ENCODE measurements at places on chromosomes 5 and 9. TPM values are rescaled to one million over a fixed set of nuclear protein-coding genes. Genes with fewer than 3 reads are reported as not detected.

The FKTN gene
- polyA plus RNA-seq = 1.1 TPM

DNA sequence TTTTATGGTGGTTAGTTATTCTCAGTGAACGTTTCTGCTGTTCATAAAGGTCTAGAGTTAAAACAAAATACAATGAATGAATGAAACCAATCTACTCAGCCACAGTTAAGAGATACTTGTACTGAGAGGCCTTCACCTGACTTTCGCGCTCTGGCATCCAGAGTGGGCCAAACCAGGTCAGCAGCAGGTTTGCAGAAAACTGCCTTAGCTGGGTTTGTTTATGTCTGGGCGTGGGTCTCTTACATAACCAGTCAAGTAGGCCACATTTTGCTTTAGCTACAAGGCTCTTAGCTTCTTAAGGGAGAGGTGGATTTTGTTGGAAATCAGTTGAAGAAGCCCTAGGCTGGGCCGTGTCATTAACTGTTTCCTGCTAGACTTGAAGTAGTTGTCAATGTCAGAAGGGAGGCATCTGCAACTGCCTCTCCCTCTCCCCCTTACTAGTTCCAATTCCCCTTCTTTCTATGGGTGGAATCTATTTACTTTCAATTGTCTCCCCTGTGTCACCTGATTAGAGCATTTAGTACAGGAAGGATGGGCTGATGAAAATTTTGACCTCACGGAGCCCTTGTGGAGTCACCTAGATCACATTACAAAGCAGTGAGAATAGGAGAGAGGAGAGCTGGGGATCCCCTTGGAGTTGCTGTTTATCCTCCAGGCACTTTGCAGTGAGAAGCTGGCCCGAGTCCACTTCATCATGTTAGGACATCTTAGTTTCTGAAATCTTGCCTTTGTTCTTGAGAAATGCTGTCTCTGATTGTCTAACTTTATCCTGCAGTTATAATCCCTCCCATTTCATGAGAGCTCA is 200.5 kb downstream of the ARHGEF28 start:
- peaks cover 2% of the 10 kb centered on the region for H3K27me3 ChIP-seq
- no peak overlapping the region for H3K27ac ChIP-seq
- no peaks in the 10 kb centered on the region for H3K36me3 ChIP-seq
- DNase-seq = no peak

The ERP44 gene
- 35.6 TPM for polyA plus RNA-seq

The PAEP gene
- not detected for polyA plus RNA-seq

The CDH9 gene
- polyA plus RNA-seq = not detected

The ZNF300 gene
- polyA plus RNA-seq = 1.2 TPM

- no peak overlapping the region for H3K27ac ChIP-seq
- no peaks in the 10 kb centered on the region for H3K4me1 ChIP-seq
- no peaks in the 10 kb centered on the region for H3K27me3 ChIP-seq
- H3K4me3 ChIP-seq = no peak overlapping the region
These were observed 89.6 kb downstream of the FRMD3 start for GRCh38 chr9:83448626-83449025.

The NOL6 gene
- 28.1 TPM for polyA plus RNA-seq

DNA sequence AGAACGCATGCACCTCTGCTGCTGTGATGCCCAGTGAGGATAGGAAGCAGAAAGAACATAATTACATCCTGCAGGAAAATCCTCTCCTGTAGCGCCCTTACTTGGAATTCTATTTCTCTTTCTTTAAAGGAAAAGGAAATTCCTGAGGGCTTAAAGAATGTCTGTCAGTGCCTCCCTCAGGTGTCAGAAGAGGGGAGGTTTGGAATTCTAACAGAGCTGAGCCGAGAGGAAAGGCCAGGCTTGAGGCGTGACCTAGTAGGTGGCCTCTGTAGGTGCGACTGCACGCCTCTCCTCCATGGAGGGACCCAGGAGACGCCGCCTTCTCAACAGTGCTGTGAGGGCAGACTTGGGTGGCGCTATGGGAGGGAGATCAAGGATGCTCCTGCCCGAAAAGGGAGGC is 55.9 kb upstream of the ERCC6L2 start:
- H3K27me3 ChIP-seq = no peaks in the 10 kb centered on the region
- no peak for DNase-seq
- no peak overlapping the region for H3K27ac ChIP-seq
- H3K4me3 ChIP-seq = no peak overlapping the region
- H3K36me3 ChIP-seq = no peaks in the 10 kb centered on the region

The EPB41L4B gene
- not detected for polyA plus RNA-seq

- no peaks in the 10 kb centered on the region for H3K27me3 ChIP-seq
- H3K4me1 ChIP-seq = no peaks in the 10 kb centered on the region
- no peak for DNase-seq
- H3K27ac ChIP-seq = no peak overlapping the region
- H3K4me3 ChIP-seq = no peak overlapping the region
These were observed 160.3 kb upstream of the SLC28A3 start for GRCh38 chr9:84500826-84501225.

- H3K27me3 ChIP-seq = no peaks in the 10 kb centered on the region
- no peak for DNase-seq
- H3K4me1 ChIP-seq = no peaks in the 10 kb centered on the region
- no peak overlapping the region for H3K4me3 ChIP-seq
These were observed 42.3 kb upstream of the DHFR start for GRCh38 chr5:80697100-80697499.

DNA sequence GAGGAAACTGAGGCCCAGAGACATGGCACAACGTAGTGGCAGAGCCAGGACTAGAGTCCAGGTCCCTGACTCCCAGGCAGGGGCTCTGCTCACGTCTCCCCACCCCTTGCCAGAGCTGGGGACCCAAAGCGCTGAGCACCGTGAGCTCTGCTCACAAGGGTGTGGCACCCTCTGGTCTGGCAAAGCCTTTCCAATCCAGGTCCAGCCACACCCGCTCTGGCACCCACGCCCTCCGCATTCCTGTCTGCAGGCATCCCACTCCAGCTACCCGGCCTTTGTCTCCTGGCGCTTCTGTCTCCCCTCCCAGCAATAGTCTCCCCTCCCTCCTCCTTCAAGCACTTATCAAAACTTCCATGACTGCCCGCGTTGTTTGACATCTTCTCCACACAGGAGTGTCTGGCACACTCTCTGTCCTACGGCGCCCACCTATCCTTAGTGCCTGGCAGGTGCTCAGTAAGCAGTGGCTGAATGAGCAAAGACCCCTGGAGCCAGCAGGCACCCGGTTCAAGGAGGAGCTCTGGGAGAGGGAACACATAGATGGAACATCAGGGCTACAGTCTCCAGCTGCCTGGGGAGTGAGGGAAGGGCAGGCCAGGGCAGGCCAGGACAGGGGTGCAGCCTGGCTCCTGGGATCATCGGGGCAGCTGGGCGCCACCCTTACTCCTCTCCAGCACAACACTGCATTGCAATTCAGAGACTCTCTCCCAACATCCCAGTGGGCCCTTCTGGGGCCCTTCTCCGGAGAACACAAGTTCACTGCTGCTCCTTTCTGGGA is 12.0 kb downstream of the HIGD2A start:
- DNase-seq = no peak
- no peaks in the 10 kb centered on the region for H3K36me3 ChIP-seq
- no peaks in the 10 kb centered on the region for H3K4me1 ChIP-seq

GRCh38 chr9:34546834-34547827 is 24.3 kb upstream of the ENHO start:
- no peak overlapping the region for H3K4me3 ChIP-seq
- no peaks in the 10 kb centered on the region for H3K36me3 ChIP-seq
- no peaks in the 10 kb centered on the region for H3K4me1 ChIP-seq
- peak; percentile 19 for DNase-seq
- H3K27ac ChIP-seq = no peak overlapping the region
- no peaks in the 10 kb centered on the region for H3K27me3 ChIP-seq

DNA sequence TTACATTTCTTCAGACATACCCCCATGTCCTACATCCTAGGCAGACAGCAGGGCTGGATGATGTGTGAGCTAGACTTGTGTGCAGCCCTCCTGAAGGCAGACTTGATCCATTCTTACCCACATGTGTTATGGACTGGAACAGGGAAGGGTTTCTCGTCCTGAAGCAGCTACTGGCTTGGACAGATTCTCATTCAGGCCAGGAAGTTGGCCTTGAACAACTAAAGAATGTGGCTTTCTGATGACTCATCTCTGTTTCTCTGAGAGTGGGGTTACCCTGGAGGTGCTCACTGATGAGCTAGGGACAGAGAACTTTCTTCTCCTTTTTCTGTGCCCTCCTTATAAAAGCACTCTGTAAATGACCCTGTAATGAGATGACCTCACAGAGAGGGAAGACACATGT is 246.5 kb downstream of the PCSK5 start:
- no peak overlapping the region for H3K4me3 ChIP-seq
- no peak overlapping the region for H3K27ac ChIP-seq
- no peaks in the 10 kb centered on the region for H3K27me3 ChIP-seq
- H3K36me3 ChIP-seq = no peaks in the 10 kb centered on the region

DNA sequence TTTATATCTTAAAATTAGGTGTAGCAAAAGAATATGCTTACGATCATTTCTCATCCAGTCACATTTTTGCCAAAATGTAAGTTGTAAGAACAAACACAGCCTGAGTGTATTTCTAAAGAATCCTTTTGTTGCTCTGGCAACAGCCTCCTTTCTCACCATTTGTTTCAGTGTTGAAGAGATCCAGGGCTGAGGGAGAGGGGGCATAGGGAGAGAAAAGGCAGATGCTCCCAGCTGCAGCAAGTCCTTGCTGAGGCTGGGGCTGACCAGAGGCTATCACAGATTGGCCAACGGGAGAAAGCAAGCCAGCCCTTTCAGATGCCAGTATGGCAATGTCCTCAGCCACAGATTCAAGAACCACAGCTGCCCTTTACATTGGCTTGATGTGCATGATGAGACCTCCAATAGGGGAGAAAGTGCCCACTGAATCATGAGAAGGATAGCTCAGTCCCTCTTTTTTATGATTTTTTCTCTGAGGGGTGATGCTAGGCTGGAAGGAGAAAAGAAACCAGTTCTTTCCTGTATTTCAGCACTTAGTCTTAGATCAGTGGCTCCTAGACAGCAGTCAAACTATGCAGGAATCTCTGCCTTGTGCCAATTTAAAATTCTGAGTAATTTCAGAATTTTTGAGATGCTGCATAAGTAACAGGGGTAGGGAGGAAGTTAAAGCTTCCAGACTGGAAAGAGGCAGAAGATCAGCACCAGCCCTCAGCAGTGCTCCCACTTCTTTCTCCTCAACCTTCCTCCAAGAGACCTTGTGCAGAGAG is 142.1 kb downstream of the LHFPL2 start:
- no peak overlapping the region for H3K4me3 ChIP-seq
- no peak overlapping the region for H3K27ac ChIP-seq
- peaks cover 17% of the 10 kb centered on the region for H3K27me3 ChIP-seq
- H3K36me3 ChIP-seq = no peaks in the 10 kb centered on the region
- DNase-seq = no peak
- peaks cover 9% of the 10 kb centered on the region for H3K4me1 ChIP-seq

All from CD4-positive, alpha-beta memory T cell (primary cell).